Cortex of kidney (tissue), 1 donor: ENCODE measurements at places on chromosomes 6 and 20.

GRCh38 chr6:105192707-105193465 is 13.1 kb upstream of the POPDC3 start:
- no peak for DNase-seq

DNA sequence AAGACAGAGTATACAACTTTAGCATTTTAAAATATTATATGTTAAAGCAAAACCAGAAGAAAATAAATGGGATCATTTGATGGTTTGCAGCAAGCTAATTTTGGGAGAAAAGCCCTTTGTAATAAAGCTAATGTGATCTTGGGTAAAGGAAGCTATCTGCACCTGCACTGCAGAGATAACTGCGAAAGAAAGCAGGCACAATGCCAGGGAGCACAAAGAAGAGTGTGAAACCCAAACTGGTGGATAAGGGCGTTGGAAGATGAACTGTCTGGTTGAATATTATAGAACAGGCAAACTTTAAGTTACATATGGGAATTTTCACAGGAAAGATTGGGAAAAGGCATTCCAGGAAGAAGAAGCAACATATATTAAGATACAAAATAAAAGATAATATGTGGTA is 179.2 kb upstream of the KHDRBS2 start:
- DNase-seq: no peak

GRCh38 chr6:67736816-67737215 is 898.3 kb upstream of the ADGRB3 start:
- no peak for DNase-seq

GRCh38 chr20:17189976-17190695 is 36.7 kb upstream of the PCSK2 start:
- DNase-seq: no peak

GRCh38 chr20:18310051-18310450 is 21.7 kb downstream of the ZNF133 start:
- DNase-seq: no peak

DNA sequence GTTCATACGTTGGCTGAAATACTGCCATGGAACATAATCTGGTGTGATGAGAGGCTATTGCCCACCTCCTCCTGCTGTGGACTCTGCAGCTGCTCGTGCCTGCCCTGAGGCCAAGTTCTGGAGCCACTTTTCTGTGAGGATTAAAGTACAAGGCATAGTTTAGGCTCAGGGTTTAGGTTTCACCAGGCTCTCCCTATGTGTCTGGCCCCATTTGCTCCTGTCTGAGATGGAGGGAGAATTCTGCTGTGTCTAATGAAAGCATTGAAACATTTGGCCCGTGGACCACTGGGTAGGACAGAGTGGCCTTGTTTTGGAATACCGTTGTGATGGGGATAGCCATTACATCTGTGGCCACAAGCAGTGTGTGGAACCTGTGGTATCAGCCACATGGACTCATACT is 5.9 kb downstream of the WRNIP1 start:
- DNase-seq: no peak

DNA sequence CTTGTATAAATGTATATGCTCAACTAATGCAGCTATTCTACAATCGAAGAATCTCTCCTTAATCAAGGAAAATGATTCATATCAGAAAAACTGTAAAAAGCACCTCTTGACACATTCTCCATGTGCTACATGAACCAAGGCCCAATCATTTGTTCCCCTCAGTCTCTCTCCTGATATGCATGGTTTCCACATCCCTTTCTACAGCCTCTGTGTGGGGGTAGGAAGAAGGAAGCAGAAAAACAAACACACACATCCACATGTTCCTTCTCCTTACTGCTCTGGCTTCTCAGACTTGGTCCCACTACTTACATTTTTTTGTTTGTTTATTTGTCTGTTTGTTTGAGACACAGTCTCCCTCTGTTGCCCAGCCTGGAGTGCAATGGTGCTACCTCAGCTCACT is 510.5 kb downstream of the PRKN start:
- DNase-seq: no peak

- DNase-seq: no peak
Observed at GRCh38 chr20:50380697-50381040, 129.5 kb upstream of the PTPN1 start.

DNA sequence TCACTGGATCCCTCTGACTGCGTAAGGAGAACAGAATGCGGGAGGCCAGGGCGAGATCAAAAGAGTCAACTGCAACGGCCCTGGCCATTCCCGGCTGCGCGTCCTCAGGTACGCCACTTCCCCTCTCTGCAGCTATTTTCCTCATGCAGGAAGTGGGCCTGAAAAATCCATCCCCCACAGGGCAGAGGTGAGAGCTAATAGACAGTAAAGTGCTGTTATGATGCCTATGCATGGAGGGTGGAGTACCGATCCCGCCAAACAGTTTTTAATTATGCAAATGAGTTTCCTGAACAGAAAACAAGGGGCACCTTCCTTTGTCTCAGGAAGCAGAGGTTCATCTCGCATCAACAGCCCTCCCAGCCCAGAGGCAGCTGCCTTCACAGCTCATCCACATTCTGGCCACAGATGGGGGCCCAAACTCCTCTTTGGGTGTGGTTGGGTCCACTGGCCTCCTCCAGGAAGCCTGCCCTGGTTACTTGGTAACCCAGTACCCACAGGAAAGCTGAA is 9.3 kb downstream of the PREX1 start:
- no peak for DNase-seq

DNA sequence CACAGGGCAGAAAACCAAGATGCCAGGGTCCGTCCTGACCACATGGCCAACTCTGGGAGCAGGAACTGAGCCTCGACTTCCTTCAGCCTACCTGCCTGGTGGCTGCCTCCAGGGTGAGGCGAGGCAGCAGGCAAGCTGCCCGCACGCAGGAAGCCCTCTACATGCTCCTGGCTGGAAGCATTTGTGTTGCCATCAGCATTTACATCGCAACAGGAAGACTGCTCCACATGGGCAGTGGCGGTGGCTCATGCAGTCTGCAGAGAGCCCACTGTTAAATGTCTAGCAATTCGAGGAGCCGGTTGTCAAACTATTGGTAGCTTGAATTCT is 233.8 kb downstream of the SYNDIG1 start:
- DNase-seq: no peak

DNA sequence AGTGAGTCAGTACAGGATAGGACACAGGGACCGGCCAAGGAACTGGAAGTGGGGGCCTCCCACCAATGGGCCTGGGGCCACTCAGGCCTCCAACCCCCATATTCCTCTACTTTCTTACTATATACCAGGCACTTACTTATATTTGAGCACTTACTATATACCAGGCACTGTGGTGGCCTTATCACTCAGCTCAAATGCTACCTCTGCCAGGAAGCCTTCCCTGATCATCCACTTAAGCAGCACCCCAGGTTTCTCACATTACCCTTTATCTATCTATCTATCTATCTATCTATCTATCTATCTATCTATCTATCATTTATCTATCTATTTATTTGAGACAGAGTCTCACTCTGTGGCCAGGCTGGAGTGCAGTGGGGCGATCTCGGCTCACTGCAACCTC is 12.3 kb upstream of the UBE2V1 start:
- DNase-seq: no peak

- no peak for DNase-seq
Observed at GRCh38 chr6:166056637-166057036, 111.0 kb downstream of the TBXT start.

GRCh38 chr20:36285746-36286447 is 20.2 kb upstream of the DLGAP4 start:
- no peak for DNase-seq

DNA sequence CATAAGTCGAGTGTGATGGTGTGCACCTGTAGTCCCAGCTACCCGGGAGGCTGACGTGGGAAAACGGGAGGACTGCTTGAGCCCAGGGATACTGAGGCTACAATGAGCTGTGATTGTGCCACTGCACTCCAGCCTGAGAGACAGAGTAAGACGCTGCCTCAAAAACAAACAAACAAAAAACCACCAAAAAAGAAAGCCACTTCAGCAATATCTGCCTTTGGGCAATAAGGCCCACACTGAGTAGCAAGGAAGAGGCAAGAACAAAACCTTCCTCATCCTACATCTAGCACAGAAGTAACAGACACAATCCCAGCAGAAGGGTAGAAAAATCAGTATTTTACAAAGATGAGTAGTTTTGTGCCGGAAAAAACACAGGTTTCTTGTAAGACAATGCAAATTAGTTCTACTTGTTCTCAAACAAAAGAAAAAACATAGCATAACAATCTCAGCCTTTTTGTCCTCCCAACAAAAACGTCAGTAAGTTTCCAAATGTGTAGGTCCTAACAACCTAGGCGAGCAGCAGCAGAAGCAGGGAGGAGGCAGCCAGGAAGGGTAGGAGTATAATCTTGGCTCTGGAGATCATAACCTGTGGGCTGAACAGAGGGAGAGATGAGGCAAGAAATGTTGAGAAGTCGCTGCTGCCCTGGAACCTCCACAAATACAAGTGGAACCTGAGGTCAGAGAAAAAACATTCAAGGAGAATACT is 5.7 kb downstream of the PPP1R10 start:
- no peak for DNase-seq
